M059J (cell line): ENCODE measurements at places on chromosomes 4 and X. TPM values are rescaled to one million over a fixed set of nuclear protein-coding genes. Genes with fewer than 3 reads are reported as not detected.
A peak's percentile ranks its signal among the peaks of the same experiment; 100 is the strongest.

SRD5A3 gene
- 4.1 and 4.7 TPM in 2 replicates for total RNA-seq

F8A2 gene
- not detected in 2 replicates for total RNA-seq

CPZ gene
- 7.0 and 13.2 TPM in 2 replicates for total RNA-seq

DNA sequence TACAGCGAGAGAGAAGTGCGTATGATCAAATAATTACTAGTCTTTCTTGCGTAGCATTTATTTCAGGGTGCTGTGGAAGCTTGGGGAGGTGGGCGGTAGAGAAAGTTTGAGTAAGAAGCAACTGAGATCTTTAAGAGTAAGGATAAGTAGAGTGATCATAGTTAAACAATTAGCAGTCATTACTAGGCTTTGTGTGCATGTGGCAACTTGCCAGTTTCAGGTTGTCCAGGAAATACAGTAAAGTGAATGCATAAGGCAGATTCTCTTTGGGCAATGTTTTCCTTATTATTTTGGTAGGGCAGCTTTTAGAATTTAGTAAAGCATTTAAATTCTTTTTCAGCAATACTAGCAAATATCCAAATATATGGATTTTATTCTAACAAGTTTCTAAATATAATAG, 57.0 kb downstream of the HPGDS start:
- DNase-seq: peak; percentile 6

DNA sequence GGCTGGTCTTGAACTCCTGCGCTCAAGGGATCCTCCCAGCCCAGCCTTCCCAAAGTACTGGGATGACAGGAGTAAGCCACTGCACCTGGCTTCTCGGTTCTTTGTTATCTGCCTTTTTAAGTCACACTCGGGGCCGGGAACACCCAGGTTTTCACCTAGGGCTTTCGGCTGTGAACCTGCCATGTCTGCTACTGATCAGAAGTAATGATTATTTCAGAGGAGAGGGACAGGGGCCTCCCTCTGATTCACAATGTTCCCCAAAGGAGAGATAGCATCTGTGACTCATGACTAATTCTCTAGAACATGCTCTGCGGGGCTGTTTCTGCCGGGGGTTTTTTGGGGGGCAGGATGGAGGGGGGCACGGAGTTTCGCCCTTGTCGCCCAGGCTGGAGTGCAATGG, 26.9 kb downstream of the CRLF2 start:
- no peak for DNase-seq

DNA sequence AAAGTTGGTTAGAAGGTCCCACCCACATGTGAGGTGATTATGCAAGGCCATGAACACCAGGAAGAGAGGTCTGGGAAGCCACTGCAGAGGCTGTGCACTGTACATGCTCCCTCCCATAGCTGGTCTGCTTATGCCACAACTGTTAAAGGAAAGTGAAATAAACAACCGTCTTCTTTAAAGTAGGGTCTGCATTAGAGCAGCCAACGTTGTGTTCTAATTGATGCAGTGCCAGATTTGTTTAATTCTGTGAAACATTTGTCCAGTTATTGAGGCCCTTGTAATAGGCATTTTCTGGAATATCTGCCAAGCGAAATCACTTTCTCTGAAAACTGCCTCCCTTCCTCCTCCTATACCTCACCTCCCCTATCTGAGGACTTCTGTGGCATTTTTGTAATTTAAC, 224.0 kb upstream of the LNX1 start:
- no peak for DNase-seq

DNA sequence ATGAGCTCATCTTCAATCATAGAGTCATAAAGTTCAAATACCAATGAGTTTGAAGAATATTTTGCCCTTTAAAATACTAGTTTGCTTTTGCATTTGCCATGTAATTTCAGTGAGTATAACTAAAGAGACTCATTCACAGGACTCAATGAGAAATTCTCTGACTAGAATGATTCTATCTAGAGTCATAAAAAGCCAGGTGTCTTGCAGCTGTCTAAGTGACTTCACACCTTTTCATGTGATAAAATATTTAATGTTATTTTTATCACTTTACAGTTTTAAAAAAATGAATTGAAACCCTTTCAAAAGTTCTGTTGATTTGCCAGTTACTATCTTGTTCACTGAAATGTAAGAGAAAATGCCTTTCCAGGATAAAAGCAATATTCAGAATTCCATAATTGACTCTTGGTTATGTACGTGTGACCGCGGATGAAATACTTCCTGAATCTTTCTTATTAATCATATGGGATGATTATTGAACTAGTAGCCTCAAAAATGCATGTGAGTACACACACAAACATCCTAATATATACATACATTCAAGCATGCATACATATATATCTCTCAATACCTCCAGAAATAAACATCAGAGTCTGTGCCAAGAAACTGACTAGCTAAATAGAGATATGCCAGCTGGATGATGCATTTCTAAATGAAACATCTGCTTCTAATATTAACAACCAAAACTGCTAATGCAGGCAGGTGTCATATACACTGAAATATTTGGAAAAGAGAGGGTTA, 87.0 kb downstream of the GABRB1 start:
- DNase-seq: no peak

DNA sequence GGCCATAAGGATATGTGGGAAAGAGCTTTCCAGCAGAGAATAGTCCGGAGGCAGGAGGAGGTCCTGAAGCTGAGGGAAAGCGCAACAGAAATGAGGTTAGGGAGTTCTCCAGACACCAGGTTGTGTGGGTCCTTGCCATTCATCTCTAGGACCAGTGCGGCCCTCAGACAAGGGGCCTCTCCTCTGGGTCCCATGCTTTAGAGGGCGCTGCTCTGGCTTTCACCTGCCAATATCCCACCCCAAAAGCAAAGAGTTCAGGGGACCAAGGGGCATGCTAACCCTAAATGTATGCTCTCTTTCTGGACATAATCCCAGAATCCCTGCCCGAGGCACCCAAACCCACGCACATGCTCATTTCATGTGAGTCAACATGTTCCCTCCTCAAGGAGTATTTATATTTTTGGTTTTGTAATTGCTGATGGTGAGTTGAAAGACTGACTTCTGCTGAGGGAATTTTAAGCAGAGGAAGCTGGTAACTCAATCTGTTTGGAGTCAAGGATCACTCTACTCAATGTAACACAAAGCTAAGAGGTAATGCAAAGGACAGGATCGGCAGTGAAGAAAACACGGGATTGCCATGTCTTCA, 14.8 kb downstream of the RPL34 start:
- no peak for DNase-seq

DNA sequence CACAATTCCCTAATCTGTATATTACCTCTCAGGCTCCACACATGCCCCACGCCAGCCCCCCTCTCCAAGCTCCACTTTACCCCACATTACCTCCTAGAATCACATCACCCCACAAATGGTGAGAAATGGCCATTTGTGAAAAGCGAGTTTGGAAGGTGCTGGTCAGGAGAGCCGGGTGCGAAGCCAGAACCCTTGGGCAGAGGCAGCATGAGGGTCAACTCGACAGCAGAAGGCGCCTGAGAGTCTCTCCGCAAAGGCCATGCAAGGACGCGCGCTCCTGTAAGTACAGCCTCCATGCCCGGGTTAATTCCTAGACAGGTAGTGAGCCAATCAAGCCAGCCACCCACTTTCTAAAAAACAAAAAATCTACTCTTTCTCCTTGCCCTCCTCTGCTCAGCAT, 42.4 kb downstream of the RHOXF2 start:
- no peak for DNase-seq

DNA sequence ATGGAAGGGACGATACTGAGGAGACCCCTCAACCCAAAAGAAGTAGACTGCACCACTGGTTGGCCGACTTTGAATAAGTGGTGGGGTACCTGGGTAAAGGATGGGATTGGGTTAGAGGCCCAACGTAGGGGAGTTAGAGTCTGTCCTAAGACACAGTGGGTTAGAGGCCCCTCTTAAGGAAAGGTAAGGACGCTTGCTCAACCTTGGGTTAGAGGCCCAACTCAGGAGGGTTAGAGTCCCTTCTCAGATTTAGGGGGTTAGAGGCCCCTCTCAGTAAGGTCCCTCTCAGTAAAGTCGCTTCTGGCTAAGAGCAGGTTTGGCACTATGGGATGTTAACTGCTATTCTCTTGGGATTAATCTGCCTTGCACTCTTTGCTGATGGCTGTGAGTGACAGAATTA, 81.3 kb downstream of the ACOX3 start:
- DNase-seq: no peak

DNA sequence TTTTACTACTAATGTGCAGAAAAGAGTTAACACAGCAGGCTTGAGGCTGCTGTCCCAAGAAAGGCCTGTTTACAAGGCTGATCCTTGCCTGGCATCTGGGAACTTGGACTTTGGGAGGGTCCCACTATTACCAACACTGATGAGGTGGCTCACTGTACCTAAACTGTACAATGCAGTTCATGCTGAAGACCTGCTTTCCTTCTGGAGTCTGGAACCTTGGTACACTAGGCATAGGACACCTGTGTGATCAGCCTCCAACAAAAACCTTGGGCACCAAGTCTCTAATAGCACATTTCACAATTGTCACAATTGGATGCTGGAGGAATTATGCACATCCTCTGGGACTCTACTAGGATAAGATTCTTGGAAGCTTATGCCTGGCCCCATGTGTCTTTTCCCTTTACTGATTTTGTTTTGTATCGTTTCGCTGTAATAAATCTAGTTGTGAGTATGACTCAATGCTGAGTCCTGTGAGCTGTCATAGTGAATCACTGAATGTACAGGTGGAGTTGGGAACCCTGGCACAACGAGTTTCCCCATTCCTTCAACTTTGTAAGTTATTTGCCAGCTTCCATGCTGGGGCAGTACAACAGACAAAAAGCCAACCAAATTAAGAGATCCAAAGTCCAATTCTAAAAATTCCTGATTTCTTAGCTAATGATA, 45.9 kb downstream of the TEC start:
- DNase-seq: peak; percentile 67

GRCh38 chr4:73731968-73732610, 8.3 kb upstream of the CXCL8 start:
- no peak for DNase-seq

DNA sequence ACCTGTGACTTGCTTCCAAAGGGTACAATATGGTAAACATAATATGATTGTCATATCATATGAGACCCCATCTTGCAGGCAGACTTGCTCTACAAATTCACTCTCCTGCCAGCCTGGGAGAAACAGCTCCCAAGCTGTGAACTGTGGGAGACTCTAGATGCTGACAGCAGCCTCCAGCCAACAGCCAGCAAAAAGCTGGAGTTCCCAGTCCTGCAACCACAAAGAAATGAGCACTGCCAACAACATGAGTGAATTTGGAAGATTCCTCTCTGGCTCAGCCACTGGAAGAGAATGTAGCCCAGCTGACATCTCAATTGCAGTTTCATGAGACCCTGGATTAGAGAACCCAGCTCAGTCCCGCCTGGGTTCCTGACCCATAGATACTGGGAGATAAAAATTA, 145.4 kb downstream of the QDPR start:
- DNase-seq: peak; percentile 50

DNA sequence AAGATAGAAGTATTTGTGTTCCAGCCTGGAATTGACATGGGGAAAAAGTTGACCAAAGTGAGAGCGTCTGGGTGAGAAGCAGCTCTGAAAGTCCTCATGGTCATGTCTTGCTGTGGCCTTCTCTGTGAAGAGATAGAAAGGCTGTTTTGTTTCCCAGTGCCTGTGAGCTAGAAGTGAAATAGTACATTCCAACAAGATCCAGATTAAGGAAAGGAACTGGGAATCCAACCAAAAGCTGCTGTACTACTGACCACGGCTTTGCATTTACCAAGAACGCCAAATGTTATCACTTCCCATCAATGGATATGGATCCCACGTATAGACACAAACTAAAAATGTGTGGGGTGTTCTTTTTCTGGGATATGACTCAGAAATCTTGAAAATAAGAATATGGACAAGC, 51.2 kb downstream of the TENM3 start:
- no peak for DNase-seq

GRCh38 chr4:98446499-98447375, 185.6 kb downstream of the RAP1GDS1 start:
- peak; percentile 90 for DNase-seq
